Activated CD4-positive, alpha-beta T cell treated with anti-CD3 and anti-CD28 coated beads, Interleukin-2, amount 50 U/mL, for 4 hours (primary cell): ENCODE measurements at places on chromosomes 16 and 17.

GRCh38 chr16:85768199-85768598 is 17.3 kb upstream of the C16orf74 start:
- no peak for DNase-seq

DNA sequence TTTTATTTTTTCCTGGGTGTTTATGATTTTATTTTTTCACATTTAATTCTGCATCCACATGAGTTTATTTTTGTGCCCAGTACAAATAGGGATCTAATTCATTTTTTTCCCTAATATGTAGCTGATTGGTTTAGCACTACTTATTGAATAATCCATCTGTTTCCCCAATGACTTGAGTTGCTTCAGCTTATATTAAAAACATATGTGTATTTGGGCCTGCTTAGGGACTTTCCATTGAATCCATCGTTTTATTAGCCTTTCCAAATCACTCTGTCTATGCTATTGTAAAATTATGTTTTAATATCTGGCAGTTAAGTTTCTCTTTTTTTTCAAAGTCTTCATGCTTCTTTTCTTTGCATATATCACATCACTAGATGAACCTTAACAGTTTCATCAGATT is 42.2 kb downstream of the WWP2 start:
- no peak for DNase-seq

DNA sequence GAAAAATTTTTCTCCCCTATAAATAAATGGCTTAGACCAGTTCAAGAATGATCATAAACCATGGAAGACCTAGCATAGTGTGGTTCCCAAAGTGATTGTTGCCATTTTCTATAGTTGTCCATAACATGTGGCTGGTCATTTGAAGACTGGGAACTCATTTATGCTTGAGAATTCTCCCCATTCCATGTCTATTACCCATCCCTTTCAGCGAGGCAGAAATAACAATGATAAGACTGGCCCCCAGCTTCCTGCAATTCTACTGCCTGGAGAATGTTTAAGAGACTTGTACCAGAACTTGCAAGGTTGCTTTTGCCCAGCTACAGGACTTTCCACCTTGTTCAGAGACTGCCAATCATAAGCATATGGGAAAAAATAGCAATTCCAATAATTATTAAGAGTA is 146.5 kb upstream of the CDH11 start:
- no peak for DNase-seq

- DNase-seq = peak; percentile 29
These were observed 559 bp downstream of the CLUH start for GRCh38 chr17:2710803-2711607.

GRCh38 chr17:29149431-29150064 is 30.6 kb downstream of the MYO18A start:
- no peak for DNase-seq

GRCh38 chr16:80463326-80463725 is 77.5 kb upstream of the DYNLRB2 start:
- DNase-seq = no peak

DNA sequence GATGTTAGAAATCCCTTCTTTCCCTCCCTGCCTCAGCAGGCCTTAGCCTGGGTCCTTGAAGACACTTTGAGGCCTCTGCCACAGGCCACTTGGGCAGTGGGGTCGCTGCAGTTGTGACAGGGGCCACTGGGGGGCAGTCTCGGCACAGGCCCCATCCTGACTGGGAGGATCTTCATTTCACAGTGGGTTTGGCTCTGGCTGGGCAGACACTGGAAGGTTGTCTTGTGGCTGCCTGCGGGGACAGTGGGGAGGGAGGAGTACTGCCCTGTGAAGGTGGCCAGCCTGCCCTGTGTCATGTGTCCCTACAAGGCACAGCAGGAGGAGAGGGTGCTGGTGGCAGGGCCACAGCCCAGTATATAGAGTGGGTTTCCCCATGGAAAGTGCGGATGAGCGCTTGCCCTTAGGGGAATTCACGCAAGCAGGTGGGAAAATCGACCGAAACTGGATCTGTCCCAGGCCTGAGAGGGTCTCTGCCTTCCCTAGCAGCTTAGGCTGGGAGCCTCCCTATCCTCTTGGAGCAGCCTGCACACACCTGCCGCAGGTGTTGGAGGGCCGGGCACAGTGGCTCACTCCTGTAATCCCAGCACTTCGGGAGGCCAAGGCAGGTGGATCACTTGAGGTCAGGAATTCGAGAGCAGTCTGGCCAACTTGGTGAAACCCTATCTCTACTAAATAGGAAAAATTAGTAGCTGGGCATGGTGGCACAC is 28.8 kb downstream of the GINS2 start:
- peak; percentile 51 for DNase-seq

DNA sequence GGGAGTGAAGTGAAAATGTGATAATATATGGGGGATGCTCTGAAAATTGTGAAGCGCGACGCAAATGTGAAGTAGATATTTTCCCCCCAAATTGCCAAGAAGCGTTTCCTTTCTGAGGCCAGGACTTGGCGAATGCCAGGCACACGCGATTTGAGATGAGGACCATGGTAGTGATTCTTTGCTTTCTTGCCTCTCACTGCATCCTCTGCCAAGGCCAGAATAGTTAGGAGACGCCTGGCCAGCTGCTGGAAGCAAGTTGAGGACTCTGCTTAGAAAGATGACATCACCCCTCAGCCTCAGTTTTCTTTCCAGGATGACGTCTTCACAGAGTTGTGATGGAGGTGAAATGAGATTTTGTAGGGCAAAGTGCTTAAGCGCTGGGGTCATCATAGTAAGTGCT is 25.9 kb downstream of the PIPOX start:
- DNase-seq = no peak

DNA sequence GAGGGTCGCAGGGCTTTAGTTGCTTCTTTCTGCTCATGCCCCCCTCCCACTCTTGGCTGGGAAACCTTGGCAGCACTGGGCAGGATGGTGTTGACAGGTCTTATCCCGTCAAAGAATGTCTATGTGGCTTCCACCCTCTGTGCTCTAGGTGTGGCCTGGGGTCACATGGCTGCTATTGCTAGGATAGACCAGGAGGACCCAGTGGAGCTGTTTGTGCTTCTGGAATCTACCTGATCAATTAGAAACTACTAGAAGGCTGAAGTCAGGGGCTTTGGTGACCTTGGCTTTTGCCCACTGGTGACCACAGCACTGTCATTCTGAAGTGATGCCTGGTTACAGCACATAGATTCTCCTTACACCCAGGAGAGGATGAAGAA is 105.8 kb downstream of the CMIP start:
- DNase-seq = no peak

DNA sequence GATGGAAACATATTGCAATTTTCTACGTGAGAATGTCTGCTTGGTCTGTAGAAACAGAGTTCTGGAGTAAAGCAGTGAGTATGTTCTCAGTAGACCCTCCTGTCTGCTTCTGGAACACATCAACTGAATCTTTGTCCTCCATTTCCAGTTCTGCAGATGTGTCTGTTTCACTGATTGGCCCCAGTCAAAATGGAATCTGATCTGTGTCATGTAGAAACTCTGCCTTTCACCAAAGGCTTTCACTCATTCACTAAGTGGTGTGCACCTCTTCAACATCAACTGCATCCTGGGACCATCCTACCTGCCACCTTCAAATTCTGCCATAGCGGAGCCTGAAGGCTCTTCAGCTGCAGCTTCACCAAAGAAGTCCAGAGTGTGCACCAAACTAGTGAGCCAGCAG is 2.8 kb upstream of the ZNF267 start:
- no peak for DNase-seq
